Fibroblast of skin of scalp (primary cell): ENCODE measurements at places on chromosomes 6 and 20.
A peak's percentile ranks its signal among the peaks of the same experiment; 100 is the strongest.

- no peak for DNase-seq
These were observed 34.5 kb upstream of the AHI1 start for GRCh38 chr6:135531954-135532490.

GRCh38 chr20:32231847-32232246 lies 24.2 kb downstream of the POFUT1 start:
- peak; percentile 13 for DNase-seq

- peak; percentile 54 for DNase-seq
These were observed 156.6 kb downstream of the NFATC2 start for GRCh38 chr20:51385646-51386530.

- no peak for DNase-seq
These were observed 22.2 kb upstream of the DEFB112 start for GRCh38 chr6:50071921-50072320.

DNA sequence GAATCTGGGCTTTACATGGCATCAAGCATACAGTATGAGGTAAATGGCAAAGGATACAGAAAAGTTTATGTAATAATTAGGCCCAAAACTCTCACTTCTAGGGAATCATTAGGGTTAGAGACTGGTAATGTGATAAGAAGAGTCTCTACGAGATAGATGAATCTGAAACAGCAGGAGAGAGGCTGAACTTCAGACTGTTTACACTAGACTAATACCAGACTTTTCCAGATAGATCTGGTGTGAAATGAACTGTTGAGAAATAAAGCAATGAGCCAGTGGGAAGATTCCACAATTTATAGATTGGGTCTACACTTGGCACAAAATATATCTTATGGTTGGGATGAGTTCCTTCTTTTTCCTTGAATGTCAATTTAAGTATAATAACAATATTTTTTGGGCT lies 134.3 kb downstream of the MAN1A1 start:
- no peak for DNase-seq

DNA sequence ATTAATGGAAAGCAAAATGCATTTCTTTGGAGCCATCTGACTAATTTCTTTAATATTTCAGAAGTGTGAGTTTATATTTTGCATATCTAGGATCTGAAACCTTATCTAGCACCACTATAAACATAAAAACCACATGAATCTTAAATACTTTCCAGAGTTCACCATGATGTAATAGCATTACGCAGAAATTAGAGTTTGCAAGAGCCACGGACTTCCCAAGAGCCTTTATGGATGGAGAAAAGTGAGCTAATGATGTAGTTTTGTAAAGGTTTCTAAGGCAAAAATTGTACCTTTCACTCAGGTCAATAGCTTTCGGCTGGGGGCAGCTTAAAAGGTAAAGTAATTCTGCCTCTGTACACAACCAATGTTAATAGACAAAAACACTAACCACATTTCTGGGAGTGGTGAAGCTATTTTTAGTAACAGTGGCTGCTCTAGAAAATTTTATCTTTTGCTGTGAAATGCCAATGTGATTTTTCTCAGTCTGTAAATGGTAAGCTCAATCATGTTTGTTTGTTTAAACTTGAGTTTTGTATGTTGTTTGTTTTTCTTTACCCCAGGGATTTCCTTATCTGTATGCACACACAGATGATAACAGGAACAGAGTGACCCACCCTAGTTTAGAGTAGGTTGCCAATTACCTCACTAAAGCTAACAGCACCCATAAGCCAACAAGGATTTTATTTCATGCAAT lies 80.5 kb downstream of the FILIP1 start:
- no peak for DNase-seq

GRCh38 chr20:46359233-46359751 lies 47.1 kb downstream of the ELMO2 start:
- no peak for DNase-seq
